ENCODE measurements at places on chromosomes 4 and X.

DNA sequence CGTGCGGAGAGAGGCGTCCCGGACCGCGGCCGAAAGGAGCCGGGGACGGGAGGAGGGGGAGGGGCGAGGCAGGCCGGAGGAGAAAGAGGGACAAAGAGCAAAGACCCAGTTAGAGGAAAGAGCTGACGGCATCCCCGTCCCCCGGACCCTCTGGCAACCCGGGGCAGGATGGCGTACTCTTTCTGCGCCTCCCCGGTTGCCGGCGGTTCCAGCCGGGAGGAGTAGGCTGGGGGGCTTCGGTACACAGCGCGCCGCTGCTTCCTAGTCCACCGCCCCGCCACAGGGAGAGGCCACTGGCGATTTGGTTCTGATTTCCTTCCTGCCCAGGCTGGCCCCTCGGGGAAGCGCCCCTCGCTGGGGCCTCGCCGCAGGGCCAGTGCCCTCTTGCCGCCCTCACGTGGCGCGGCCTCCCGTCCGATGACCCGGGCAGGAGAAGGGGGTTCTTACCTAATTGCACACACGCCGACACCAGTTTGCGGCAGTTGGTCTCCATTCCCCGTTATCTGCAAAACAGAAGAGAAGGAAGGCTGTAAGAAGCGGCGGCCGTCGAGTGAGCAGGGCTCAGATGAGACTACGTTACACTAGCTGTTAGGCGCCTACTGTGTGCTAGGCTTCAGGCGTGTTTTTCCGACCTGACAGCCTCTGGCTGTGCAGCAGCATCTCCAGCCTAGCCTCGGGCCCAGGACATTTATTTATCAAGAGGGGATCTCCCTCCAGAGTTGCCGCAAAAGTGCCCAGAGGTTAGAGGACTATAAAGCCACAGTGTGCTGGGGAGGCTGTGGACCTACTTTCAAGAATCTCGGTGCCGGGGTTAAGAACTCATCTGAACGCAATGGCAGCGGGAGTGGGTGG is 9.9 kb upstream of the PITX2 start:
- no peak for DNase-seq

DNA sequence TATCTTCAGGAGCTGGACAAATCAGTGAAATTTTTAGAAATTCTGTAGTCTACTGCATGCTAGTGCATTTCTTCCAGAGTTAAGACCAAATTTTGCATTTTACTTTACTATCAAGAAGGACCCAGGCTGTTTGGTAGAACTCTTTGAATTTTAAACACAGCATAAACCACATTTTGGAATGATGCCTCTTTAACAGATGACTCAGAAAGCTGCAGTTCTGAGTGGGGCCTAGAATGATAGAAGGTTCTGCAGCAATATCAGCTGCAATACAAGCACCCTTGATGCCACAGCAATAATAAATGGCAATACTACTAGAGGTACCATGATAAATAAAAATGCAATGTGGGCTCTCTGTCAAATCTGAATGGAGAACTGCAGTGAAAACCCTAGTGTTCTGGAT is 198.7 kb downstream of the TMA16 start:
- DNase-seq: no peak

DNA sequence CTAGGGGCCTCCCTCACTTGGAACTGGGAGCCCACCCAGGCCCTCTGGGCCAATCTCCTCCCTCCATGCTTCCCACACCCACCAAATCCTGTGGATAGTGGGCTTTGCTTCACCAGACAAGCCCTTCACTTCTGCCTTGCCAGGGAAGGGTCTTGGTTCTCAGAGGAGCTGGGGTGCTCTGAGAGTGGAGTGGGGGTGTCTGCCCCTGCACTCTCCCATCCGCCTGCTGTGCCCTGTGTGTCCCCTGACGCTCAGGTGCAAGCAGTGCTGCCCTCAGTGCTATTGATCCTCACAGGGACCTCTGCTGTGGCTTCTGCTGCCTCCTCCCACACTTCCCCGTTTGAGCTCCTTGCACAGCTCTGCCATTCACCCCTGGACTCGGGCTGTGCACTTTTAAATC is 117.3 kb upstream of the NKX1-1 start:
- DNase-seq: no peak

DNA sequence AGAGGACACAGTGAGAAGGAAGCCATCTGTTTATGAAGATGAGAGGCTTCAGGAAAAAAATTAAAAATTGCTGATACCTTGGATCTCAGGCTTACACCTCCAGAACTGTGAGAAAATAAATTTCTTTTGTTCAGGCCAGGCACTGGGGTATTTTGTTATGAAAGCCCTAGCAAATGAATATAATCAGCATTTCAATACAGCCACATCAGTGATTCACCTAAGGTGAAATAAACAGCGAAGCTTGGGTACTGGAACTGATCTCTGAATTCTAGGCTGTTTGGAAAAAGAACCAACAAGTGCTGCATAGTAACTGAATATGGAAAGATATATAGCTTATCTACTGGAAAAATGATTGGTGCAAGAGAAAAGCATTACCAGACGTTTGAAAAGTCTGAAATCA is 88.5 kb downstream of the PDS5A start:
- no peak for DNase-seq

- DNase-seq: no peak
Measured at GRCh38 chr4:16508968-16509367, 282.7 kb upstream of the TAPT1 start.

GRCh38 chrX:153463031-153463430 is 7.3 kb downstream of the HAUS7 start:
- DNase-seq: no peak

- DNase-seq: no peak
Measured at GRCh38 chrX:28576117-28576516, 11.1 kb upstream of the IL1RAPL1 start.

- peak; percentile 59 for DNase-seq
Measured at GRCh38 chrX:40644821-40645358, 2.5 kb downstream of the CXorf38 start.

DNA sequence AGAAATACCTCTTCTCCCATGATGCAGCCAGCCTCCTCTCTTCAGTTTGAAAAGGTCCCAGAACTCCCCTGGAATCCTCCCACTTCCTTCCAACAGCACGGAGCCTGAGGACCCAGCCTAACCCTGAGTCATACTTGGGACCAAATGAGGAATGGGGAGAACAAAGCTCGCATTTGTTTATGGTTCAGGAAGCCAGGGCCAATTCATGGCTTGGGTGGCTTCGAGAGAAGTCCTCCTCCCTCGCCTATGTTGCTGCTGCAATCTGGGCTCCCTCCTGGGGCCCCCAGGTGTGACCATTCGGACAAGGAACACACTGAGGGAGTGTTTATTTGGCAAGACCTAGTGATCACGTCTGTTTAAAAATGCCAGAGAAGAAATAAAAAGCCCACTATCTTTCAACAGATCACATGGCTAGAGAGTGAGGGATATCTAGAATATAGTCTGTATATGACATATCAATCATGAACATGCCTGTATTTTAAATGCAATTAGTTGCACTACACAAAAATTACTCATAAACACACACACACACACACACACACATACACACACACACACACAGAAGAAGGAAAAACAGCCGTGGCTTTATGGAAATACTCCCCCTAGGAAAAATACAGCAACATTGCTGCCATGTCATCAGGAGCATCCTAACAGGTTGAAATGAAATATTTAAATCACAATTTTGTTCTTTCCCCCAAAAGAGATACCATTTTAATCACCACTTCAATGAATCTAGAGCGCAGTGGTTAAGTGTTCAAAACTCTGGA is 155.7 kb upstream of the MAP3K15 start:
- DNase-seq: no peak

DNA sequence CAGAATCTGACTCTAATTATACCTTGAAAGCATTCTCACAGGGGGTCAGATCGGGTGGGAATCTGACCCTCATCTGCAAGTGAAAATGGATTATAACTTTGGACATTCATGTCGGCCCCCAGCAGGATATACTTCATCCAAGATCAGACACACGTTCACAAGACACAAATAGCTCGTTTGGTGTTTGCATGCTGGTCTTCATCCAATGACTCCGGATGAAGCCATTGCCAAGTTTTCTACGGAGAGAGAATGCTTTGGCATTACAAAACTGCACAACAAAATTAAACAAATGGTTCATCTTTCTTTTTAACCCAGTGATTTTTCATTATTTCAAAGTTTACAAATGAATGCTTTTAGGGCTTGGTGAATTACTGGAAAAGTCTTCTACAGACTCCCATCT is 105.5 kb downstream of the MID1 start:
- no peak for DNase-seq

- DNase-seq: no peak
Measured at GRCh38 chrX:8237718-8238117, 66.7 kb upstream of the VCX2 start.

DNA sequence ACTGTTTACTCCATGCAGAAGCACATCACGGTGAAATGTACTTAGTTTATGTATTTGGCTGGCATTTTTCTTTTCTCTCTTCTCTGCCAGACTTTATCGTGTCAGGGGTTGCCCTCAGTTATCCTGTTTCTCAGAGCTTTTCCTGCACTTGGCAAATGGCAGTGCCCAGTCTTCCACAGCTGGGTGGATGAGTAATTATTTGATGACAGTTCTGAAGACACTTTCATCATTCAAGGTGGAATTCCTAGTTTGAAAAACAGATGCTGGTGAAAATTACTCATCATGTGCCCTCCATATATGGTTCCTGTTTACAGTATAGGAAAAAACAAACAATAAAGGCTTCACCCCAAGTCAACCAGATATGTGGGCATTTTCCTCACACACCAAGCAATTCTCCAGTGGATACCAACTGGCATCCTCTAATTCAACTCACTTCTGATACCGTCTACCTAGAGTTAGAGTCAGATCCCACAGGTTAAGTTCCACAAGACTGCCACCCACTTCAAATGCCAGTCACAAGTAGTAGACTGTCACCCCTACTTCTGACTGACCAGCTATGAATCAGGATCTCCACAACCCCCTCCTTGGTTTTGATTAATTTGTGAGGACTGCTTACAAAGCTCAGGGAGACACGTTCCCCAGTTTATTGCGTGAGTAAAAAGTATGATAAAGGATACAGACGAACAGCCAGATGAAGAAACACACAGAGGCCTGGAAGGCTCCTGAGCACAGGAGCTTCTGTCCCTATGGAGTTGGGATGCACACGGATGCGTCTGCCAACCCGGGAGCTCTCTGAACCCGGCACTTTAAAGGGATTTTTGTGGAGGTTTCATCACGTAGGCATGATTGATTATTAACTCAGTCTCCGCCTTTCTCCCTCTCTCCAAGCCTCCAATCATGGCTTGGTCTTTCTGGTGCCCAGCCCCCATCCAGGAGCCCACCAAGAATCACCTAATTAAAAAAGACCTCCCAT is 72.9 kb downstream of the CLDN34 start:
- no peak for DNase-seq

DNA sequence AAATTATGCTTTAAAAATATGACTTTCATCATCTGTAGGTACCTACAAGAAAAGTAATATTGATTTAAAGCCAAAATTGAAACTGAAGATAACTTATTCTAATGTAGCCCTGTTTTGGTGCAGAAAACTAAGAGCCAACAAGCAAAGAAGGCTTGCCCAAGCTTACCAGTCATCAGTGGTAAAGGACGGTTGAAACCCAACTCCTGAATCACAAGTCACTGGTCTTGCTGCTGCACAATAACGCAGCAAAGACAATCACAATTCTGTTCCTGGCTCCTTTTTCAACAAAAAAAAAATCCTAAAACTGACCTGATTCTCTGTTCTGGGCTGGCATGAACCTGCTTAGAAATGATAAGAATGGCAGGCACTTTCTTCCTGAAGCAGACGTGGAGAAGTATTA is 34.5 kb downstream of the WDFY3 start:
- DNase-seq: no peak

GRCh38 chrX:15973946-15974345 is 119.3 kb upstream of the AP1S2 start:
- DNase-seq: no peak

GRCh38 chr4:75031775-75032174 is 98.9 kb downstream of the PARM1 start:
- no peak for DNase-seq

DNA sequence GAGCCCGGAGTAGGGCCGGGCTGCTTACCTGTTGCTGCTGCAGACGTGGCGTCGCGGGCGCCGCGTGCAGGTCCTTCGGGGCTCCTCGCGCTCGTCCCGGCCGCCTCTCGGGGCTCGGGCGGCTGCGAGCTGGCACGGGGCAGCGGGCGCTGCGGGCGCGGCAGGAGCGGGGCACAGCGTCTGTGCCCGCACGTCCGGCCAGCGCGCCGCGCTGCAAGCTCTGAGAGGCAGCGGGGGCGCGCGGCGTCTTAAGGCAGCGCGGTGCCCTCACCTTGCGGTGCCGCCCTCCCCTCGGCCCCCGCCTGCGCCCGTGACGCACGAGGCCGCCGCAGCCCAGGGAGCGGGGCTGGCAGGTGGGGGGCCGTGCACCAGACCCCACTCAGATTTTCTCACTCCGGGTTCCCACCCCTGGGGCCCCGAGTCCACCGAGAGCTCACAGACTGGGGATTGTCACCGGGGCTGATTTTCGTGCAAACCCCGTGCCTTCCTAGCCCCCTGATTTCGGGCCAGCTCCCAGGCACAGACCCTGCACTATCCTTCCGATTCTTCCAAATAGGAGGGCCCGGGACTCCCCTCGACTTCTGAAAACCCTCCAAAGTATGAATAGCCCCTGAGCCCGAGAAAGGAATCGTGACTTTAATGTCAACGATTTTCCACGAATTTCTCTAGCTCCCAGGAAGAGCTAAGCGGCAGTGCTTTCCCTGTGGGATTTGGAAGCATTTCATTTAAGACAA is at the start of gene GPR101:
Gene GPR101 (minus strand): TSS at position 222 of the 734 bp plus-strand sequence. CDS start 2,321 bp downstream, outside the sequence.
- no peak for DNase-seq

DNA sequence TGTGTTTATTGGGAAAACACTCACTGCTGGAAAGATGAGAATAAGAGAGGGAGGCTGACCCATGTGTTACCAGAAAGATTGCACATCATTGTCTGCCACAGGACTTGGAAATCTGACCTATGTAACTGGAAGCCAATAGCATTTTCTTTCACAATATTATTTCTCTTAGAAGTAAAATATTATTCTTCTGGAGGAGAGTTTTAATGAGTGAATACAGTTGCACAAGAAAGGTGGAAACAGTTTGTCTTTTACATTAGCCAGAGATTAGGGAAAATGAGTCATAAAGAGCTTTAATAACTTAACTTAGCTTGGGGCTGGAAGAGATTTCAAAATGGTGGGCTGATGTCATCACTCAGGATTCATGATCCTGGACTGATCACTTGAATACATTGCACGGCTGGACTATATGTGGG is 31.5 kb upstream of the LNX1 start:
- DNase-seq: no peak

- no peak for DNase-seq
Measured at GRCh38 chr4:175833574-175834311, 21.7 kb upstream of the GPM6A start.

- DNase-seq: no peak
Measured at GRCh38 chr4:174334628-174335027, 50.9 kb downstream of the CEP44 start.

DNA sequence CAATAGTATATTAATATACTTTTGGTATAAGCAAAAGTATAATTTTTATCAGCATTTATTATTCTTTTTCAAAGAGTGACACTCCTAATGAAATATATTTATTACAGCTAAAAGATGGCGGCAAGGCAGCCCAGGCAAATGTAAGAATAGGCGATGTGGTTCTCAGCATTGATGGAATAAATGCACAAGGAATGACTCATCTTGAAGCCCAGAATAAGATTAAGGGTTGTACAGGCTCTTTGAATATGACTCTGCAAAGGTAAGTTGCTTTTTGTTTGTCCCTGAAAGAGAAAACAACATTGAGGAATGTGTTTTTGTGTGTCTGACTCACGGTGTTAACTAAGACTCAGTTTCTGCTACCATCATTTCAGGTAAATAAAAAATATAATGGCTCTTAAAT is 71.9 kb downstream of the PDLIM5 start:
- DNase-seq: no peak
